ENCODE measurements at places on chromosomes 7 and 10.

DNA sequence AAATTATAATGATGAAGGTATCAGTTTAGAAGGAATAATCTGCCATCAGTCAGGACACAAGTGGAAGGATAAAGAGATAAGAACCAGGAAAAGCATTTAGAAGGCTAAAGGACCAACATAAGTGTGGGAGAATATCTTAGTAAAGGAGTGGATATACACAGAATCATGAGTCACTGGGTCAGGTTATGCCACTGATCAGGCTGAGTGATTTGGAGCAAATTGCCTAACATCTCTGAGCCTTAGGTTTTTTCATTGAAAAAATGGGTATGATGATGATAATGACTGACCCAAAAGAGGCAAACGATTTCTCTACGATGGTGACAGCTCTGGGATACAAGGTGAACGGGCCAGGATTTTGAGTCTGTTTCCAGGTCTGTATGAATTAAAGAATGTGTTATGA lies 2.8 kb upstream of the CUL1 start:
- DNase-seq: no peak

DNA sequence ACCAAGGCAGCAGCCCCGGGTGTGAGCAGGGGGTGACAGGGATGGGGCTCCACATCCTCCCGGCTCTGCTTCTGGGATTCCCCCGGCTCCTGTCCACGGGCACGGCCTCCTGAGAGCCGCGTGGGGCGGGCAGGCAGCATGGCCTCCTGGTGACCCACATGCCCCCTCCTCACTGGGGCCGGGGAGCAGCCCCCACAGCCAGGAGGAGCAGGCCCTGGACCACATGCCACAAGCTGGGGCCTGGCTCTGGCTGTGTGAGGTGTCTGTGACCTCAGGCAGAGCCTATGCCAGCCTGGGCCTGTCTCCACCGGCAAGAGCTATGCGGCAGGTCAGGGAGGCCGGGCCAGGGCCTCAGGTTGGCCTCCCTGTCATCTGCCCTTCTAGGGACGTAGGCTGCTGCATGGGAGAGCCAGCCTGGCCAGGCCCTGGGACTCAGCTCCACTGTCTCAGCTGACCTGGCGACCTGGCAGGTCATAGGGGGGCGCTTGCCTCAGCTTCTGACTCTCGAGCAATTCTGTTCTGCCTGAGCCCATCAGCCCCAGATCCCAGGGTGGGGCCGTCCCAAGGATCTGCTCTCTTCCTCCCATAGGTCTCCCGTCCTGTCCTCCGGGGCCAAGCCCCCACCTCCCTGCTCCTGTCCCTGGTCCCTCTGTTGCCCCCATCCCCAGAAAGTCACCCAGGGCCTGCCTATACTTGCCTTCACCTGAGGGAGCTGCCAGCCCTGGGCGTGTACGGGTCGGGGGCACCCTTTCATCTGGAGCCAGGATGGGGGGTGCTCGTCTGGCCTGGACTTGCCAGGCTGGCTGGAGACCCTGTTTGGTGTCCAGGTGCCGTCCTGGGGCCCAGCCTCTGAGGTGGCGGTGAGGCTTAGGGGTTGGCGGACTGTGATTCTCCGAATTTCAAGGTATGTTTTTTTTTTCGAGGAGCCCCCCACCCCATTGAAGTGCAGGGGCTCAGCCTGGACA lies 3.9 kb upstream of the TMEM184A start:
- DNase-seq: no peak

GRCh38 chr10:73979141-73979808 lies 18.6 kb upstream of the VCL start:
- DNase-seq: no peak

- no peak for DNase-seq
Observed at GRCh38 chr7:96023387-96023786, 251.0 kb downstream of the DYNC1I1 start.

DNA sequence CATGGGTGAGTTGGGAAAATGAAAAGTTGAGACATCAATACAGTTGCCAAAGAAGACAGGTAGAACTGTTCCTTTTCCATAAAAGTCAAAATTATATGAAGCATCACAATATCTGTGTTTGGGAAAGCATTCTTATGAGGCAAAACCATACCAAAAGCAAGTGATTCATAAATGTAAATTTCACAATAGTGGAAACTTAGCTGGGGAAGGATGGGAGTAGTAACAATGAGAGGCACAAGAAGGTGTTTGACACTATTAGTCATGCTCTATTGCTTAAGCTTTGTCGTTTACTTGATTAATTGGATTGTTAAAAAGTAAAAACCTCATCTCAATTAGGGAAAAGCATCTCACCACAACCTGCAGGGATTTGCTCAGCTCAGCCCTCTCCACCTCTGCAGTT lies 240.2 kb downstream of the C7orf25 start:
- DNase-seq: no peak

GRCh38 chr7:4837803-4838625 lies 23.8 kb downstream of the PAPOLB start:
- no peak for DNase-seq

DNA sequence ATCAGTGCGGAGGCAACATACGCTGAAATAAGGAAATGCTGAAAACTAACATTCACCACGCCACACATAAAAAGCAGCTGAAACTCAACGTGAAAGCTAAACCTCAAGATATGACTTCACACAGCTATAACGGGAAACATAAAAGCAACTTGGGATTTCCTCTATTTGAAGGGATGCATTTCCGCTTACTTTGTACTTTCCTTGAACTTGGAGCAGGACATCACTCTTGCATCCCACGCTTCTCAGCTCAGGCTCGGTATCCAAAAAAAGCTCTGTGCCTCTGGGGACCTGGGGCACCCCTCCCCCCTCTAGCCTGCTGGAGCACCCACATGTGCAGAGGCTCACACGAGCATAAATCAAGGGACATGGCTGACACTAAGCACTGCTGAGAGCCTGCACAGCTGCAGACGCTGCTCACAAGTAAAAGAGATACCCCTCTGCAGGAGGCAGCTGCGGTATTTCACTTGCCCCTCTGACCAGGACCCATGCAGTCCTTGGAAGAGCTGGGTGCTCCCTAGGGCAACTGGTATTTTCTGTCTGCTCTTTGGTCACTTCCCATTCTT lies 34.2 kb downstream of the PARD3 start:
- no peak for DNase-seq
